ENCODE measurements at places on chromosomes 6 and 20.

DNA sequence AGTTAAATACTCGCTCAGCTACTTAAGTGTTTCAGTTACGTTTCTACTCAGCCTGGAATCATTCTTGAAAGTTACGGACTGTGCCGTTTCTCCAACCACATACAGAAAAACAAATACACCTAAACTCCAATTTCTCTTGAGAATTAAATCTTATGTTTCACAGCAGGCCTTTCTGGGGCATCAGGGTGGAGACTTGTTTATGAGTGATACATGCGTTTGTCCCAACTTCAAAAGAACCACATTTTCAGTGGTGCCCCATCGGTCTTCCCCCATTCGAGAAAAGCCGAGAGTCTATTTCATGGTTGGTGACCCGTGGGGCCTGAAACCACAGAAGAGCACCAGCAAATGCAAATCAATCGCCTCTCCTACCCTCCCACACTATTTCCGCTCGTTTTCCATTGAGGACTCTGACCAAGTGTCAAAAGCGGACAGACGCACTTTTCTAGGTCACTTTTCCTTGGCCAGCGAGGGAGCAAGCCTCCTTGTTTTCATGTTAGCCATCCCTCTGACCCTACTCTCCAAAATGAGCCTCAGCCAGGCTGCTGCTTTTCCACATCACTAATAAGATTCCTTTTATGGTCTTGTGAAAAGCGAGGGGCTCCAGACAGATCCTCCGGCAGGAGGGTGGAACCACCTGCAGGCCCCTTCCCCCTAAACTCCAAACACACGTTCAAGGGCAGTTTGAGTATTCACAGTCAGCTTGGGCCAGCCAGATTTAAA, 3.1 kb downstream of the JAG1 start:
- DNase-seq, result no peak

DNA sequence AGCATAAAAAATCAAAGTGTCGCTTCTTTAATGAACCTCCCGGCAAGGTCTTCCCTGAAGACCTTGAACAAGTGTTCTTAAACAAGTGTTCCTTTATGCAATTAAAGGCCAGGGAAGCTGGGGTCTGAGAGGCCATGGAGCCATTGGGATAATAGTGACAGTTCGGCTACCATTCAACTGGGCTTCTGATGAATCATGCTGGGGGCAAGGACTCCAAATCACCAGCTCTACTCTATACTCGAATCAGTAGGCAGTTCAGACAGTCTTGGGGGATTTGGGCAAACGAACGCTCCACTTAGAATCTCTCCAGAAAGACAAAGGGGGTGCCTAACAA, 34.7 kb upstream of the EZR start:
- DNase-seq, result no peak

DNA sequence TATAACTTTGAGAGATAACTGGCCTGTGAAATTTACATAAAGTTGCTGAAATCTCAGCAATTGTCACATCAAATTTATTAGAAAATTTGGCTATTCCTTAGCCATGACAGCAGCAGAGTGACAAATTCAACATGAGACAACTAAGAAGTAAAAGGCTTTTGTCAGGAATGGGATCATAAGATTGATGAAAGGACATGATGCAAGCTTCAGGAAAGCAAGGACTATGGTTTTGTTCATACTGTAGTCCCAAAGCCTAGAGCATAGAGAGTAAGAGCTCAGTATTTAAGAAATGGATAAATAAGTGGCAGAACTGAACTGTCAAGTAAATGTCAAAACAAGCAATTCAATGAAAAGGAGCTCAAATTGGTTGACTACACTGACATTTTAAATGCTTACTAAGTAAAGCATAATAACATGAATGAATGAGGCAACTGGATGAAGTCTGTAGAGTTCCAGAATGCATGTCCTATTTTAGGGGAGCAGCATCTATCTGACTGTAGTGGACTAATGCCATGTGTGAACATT, 12.6 kb downstream of the PGM3 start:
- no peak for DNase-seq

DNA sequence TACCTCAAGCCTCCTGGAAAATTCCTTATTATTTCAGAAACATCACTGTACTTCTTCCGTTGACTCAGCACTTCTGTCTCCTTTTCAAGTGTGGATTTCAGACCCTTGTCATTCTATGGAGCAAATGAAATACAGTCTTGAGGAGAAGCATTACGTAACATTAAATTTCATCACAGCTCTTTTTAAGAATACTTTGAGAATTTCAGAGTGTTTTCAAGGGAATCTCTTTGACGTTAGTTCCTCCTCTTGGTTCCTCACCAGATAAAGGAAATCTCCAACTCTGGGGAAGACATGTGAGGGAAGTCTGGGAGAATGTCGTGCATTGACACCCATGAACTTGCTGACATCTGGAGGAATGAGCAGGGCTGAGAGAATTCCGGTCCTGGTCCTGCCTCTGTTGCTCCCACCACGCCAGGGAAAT, 32.3 kb downstream of the UST start:
- DNase-seq, result no peak

- no peak for DNase-seq
These were observed 1007.5 kb downstream of the KIF16B start for GRCh38 chr20:15565786-15566185.

DNA sequence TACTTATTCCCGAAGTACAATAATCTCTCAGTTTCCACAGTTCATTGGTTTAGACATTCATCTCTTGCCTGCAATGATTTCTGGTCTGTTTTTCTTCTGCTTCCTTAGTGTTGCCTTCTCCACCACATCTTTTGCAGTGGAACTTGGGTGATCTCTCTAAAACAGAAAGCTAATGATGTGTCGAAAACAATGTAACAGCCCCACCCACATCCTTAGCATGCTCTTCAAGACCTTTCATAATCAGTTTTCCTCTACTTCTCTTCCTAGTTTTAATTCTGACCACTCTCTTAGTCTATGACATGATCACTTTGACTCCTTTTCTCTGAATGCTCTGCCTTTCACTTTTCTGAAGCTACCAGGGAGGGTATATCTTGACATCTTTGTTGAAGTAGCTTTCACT, 1007.9 kb upstream of the CITED2 start:
- no peak for DNase-seq
